Smooth muscle cell of the coronary artery (primary cell): ENCODE measurements at places on chromosomes 16 and 17. TPM values are rescaled to one million over a fixed set of nuclear protein-coding genes. Genes with fewer than 3 reads are reported as not detected.

Gene SHISA6
- under 0.01 TPM in 1 of 2 replicates, not detected in the other for total RNA-seq

Gene TBC1D3E
- total RNA-seq = not detected in 2 replicates

Gene INCA1
- 0.30 and 1.1 TPM in 2 replicates for total RNA-seq

Gene SLFN14
- not detected in 2 replicates for total RNA-seq

Gene SEC14L1
- total RNA-seq = 20.4 and 65.8 TPM in 2 replicates

Gene HOXB8
- not detected in 2 replicates for total RNA-seq

Gene TOB1
- total RNA-seq = 5.5 and 7.5 TPM in 2 replicates

Gene VMO1
- 0.08 and 0.23 TPM in 2 replicates for total RNA-seq

Gene CHTF8
- 20.9 and 42.8 TPM in 2 replicates for total RNA-seq

Gene CCL3
- total RNA-seq = not detected in 2 replicates

Gene CDH8
- total RNA-seq = 9.5 TPM in 1 of 2 replicates, not detected in the other

Gene ITGAE
- 15.4 and 23.8 TPM in 2 replicates for total RNA-seq

Gene SUZ12
- 6.0 and 12.6 TPM in 2 replicates for total RNA-seq

Gene ERCC4
- 4.0 and 6.5 TPM in 2 replicates for total RNA-seq

Gene WSCD1
- 0.08 and 0.47 TPM in 2 replicates for total RNA-seq

Gene C16orf92
- total RNA-seq = not detected in 2 replicates

Gene MT4
- total RNA-seq = not detected in 2 replicates

Gene PHOSPHO1
- total RNA-seq = 0.45 TPM in 1 of 2 replicates, not detected in the other

Gene RPS15A
- 1,973 and 2,588 TPM in 2 replicates for total RNA-seq

Gene SUPT4H1
- 40.2 and 65.1 TPM in 2 replicates for total RNA-seq

Gene SLC25A10
- 4.7 and 11.3 TPM in 2 replicates for total RNA-seq

Gene EPX
- total RNA-seq = not detected in 2 replicates

Gene SLC47A1
- total RNA-seq = 0.53 and 4.6 TPM in 2 replicates

Gene KRTAP1-1
- total RNA-seq = not detected in 2 replicates

Gene STAC2
- under 0.01 TPM in 1 of 2 replicates, not detected in the other for total RNA-seq

Gene KRTAP16-1
- total RNA-seq = not detected in 2 replicates

Gene BMERB1
- 20.1 and 64.9 TPM in 2 replicates for total RNA-seq

Gene NUPR1
- 43.7 and 74.9 TPM in 2 replicates for total RNA-seq

Gene SGF29
- 7.7 and 7.8 TPM in 2 replicates for total RNA-seq

Gene KRT40
- total RNA-seq = not detected in 2 replicates

Gene PROCA1
- total RNA-seq = 0.90 and 1.4 TPM in 2 replicates

Gene CRHR1
- total RNA-seq = not detected in 2 replicates

Gene KRTAP3-1
- not detected in 2 replicates for total RNA-seq

Gene FOXN1
- not detected in 2 replicates for total RNA-seq

Gene HOXB7
- 0.30 TPM in 1 of 2 replicates, not detected in the other for total RNA-seq

Gene ERN2
- total RNA-seq = 0.35 TPM in 1 of 2 replicates, not detected in the other

Gene NGFR
- total RNA-seq = 0.60 and 1.5 TPM in 2 replicates
